ENCODE measurements at places on chromosomes 3 and 15.

DNA sequence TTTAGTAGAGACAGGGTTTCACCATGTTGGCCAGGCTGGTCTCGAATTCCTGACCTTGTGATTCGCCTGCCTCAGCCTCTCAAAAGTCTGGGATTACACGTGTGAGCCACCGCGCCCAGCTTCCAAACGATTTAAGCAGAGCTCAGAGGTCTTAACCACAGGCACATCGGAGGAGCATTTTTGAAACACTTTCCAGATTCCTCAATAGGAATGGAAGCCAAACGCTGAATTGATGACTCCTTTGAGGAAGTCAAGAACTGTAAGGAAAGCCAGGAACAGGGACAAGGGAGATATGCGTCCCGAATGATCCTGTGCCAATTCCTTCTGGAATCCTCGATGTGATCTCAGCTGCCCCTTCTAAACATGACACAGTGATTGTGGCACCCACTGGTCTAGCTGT lies 40.0 kb downstream of the TRH start:
- no peak for DNase-seq

DNA sequence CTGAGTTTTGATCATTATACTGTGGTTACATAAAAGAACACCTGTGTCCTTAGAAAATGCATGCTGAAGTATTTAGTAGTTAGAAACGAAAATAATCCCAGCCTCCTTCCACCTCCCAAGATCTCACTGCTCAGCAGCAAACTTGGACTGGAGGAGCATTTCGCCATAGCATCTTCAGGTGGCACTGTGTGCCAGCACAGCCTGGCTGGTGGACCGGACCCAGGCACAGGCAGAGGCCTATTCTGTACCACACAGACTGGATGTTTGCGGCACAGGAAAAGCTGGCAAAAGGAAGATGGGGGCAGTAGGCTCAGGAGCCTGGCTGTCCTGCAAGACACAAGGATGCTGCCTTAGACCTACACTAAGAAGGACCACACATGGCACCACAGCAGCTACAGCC lies 10.2 kb downstream of the STIMATE start:
- DNase-seq: no peak

- DNase-seq: no peak
These were observed 12.6 kb downstream of the RAB6B start for GRCh38 chr3:133882986-133883586.

DNA sequence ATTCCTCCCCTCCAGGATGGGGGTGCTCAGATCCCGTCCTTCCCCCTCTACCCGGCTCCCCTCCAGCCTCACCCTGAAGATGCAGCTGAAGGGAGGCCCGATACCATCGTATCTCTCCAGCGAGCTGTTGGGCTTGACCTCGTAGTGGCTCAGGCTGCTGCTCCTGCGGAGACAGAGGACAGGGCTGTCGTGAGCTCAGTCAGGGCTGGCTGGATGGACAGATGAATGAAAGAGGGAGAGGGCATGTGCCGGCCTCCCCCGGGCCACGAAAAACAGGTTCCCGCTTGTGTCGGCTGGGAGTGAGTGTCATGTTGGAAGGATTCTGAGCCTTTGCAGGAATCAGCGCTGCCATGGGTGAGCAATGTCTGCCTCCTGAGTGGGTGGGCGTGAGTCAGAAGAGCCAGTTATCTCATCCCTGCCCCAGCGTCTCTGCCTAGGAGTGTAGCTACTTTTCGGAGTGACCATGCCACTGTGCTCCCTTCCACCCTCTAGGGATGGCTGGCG lies 35.2 kb downstream of the FEM1B start:
- no peak for DNase-seq

- DNase-seq: no peak
These were observed 26.5 kb upstream of the VEPH1 start for GRCh38 chr3:157529751-157530150.

DNA sequence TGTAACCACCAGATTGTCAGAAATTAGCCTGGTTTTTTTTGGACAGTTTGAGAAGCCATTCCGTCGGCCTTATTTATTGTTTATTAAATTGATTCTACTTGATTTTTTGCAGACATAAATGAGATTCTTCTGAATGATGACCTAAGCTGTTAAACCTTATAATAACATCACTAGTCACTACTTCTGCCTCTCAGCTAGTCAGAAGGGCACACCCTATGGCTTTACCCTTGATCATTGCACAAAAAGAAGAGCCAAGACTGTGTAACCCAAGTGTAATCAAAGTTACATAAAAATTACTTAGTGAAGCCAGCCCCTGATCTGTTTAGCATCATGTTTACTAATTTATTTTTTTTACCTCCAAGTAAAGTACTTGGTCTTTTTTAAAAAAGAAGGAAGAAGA lies 64.3 kb downstream of the CHL1 start:
- no peak for DNase-seq

- no peak for DNase-seq
These were observed 406.2 kb downstream of the LSAMP start for GRCh38 chr3:116038968-116039650.

DNA sequence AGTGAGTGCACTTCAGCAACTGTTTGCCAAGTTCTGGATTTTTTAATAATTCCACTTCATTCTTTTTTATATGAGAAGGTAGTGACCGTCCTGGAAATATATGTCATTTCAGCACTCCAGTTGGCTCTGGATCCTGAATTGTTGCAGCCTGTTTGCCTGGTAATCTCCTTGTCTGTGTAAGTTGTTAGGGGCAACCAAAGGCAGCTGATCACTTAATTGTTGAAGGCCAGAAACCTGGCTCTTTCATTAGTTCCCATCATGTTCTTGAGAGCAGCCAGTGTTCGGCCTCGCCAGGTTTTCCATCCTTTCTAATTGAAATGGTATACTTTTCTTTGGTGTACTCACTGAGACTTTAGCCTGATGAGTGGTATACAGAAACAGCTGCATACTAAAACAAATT lies 168.6 kb downstream of the SOX2 start:
- DNase-seq: no peak

DNA sequence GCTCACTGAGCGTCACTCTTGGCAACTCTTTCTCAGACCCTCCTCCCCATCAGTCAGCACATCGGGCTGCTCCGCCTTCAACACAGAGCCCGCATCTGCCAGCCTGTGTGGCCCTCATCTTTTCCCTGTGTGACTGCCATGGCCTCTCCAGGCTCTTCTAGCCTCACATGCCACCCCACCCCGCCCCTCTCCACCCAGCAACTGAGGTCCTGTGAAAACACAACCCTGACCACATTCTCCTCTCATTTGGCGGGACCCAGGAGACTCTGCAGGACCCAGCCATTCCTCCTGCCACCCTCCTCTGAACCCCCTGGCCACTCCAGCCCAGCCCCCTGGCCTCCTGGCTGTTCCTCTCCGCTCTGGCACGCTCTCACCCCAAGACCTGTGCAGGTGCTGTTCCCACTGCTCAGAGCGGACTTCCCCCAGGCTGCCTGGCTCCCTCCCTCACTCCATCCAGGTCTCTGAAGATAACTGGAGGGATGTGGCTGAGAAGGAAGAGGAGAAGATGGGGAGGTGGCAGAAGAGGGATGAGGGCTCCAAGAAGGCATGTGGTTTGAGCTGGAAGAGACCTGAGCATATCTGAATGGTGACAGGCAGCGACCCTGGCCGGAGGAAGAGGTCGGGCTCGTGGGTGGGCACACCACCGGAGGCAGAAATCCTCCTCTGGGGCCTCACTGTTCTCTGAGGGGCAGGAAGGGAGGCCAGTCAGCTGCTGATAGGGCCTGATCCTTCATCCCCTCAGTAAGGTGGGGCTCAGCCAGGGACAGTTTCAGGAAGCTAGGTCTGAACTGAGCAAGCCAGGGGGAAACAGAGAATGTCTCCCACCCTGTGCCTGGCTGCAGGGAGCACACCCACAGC lies 111.2 kb upstream of the RPL32 start:
- DNase-seq: no peak

DNA sequence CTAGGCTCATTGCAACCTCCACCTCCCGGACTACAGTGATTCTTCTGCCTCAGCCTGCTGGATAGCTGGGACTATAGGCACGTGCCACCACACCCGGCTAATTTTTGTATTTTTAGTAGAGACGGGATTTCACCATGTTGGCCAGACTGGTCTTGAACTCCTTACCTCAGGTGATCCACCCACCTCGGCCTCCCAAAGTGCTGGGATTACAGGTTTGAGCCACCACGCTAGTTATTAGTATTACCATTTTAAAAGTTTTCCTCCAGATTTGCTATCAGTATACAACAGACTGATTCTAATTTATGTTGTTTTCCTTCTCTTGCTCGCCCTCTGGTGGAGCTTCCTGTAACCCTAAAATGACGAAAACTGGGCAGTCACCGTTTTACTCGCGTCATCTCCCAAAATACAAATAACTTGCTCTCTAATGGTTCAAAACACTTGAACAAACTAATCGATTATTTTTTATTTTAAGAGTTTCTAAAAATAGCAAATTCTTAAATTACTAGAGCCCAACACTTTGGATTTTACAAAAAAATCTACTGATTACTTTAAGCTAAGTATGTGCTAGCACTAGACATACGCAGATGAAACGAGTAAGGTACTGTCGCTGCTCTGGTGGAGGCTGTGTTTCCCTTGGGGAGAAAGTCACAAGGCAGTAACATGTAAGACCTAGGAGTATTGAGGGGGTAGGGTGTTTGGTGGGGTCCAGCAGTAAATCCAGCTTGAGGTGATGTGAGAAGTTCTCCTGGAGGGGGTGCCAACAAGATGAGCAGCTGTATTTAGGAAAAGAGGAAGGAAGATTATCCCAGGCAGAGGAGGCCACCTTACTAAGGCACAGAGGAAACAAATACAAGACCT lies 203.3 kb downstream of the MBNL1 start:
- no peak for DNase-seq

DNA sequence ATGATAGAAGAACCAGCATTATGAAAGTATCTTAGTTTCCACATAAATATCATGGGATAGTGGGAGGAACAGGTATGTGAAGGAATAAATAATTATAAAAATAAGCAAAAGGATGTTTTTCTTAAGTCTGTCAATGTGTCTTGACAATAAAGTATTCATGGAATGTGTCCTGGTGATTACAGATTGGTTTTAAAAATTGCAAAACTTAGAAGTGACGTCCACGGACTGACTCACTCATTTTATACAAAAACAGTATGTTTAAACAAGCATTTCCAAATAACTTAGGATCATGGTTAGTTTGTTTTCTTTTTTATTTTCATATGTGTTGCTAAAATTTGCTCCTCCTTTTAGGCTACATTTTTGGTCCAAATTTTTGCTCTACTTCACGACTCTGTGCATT lies 687.0 kb upstream of the NECTIN3 start:
- no peak for DNase-seq

DNA sequence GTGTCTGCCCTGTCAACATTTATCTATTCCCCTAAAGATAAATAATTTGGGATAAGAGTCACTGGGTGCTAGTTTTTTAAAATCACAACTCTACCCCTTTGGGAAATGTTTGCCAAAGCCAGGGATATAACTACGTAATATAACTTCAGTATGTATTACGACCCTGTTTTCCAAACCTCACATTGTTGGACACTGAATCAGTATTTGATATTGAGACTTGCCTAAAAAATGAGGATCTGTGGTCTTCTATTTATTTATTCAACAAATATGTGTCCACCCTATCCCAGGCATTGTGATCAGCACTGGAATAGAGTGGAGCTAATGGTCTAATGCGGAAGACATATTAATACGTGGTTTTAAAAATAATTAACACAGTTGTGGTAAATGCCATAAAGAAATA lies 4.5 kb upstream of the MGA start:
- no peak for DNase-seq

DNA sequence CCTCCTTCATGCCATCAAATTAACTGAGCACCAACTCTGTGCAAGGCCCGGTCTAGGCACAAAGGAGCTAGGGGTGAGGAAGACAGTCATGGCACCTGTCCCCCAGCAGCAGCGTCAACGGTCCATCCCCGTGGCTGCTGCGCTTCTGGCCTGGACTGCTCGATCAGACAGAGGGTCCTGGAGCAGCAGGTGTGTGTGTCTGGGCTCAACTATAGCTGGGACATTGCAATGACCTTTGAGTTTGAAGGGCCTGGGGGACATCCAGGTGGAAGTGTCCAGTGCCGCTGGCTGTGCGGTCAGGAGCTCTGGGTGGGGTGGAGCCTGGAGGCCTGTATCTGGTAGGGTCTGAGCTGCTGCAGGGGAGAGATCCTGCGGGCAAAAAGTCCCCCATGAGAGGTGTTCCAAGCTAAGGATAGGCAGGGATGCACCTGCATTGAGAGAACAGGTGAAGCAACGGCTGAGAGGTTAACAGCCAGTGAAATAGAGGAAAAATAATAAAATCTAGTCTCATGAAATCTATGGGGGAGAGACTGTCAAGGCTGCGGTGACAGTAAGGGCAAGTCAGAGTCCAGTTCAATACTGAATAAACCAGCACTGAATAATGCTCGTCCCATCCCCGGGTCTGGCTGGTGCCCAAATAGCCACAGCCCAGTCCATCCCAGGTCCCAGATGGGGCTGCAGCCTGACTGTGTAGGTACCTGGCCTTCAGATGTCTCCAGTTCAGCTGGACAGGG lies 25.4 kb upstream of the SLC41A3 start:
- no peak for DNase-seq

- no peak for DNase-seq
These were observed 985.2 kb upstream of the ROBO1 start for GRCh38 chr3:80753021-80753420.

GRCh38 chr15:43103907-43104306 lies 1.9 kb downstream of the UBR1 start:
- DNase-seq: no peak

DNA sequence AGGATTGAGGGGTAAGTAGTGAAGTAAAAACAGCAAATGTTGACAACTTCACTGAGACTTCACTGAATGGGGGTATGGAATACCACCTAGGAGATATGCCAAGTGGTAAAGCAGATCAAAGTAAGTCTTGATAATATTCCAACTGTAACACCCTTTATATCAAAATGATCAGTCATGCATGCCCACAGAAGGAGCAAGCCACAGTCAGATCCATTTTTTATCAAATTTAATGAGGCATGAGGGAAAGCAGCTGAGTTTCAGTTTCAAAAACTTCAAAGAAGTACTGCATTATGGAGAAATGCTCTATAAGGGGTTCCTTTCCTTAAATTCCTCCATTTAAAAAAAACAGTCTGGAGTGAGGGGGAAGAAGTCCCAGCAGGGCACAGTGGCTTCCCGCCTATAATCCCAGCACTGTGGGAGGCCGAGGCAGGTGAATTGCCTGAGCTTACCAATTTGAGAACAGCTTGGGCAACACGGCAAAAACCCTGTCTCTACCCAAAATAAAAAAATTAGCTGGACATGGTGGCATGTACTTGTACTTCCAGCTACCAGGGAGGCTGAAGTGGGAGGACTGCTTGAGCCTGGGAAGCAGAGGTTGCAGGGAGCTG lies 56.9 kb downstream of the TJP1 start:
- DNase-seq: no peak
